Activated CD4-positive, alpha-beta T cell treated with anti-CD3 and anti-CD28 coated beads for 36 hours (primary cell): ENCODE measurements at places on chromosomes 5 and 9.
A peak's percentile ranks its signal among the peaks of the same experiment; 100 is the strongest.

- DNase-seq, result peak; percentile 33
Measured at GRCh38 chr9:130417602-130418001, 27.2 kb upstream of the ASS1 start.

GRCh38 chr9:105413525-105413924, 34.3 kb upstream of the FSD1L start:
- no peak for DNase-seq

GRCh38 chr5:31809050-31809870, 170.3 kb downstream of the PDZD2 start:
- DNase-seq, result peak; percentile 59

GRCh38 chr5:25150819-25151218, 506.0 kb upstream of the CDH10 start:
- DNase-seq, result no peak

DNA sequence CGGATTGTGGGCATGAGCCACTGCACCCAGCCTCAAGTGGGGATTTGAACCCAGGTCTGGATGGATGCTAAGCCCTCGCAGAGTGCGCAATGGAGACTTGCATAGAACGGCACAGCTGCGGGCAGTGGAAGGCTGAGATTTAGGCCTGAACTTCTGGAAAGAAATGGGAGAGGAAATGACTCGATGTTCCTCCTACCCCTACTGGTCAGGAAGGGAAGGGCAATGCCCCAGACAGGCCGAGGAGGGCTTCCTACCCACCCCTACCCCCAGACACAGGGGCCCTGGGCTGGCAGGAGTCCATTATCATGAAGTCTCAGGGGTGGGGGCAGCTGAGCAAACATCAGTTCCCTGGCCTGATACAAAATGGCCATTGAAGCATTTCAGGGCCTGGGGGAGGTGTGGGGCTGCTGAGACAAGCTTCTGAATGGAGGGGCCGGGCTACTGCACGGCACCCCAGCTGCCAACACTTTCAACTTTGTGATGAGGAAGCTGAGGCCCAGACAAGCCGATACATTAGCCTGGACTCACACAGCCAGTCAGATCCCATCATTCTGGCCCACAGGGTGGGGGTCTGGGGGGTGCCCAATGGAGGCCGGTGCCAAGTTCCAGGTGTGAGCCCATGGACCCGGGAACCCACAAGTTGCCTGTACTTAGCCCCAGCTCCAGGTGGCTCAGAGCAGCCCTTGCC, 13.5 kb upstream of the WDR38 start:
- DNase-seq, result no peak

- no peak for DNase-seq
Measured at GRCh38 chr9:96514108-96514799, 64.3 kb downstream of the HABP4 start.

- peak; percentile 70 for DNase-seq
Measured at GRCh38 chr9:125829743-125830142, 82.6 kb downstream of the PBX3 start.

- no peak for DNase-seq
Measured at GRCh38 chr5:84239494-84239893, 145.2 kb downstream of the EDIL3 start.

GRCh38 chr5:54443270-54443669, 12.2 kb upstream of the HSPB3 start:
- DNase-seq, result no peak

DNA sequence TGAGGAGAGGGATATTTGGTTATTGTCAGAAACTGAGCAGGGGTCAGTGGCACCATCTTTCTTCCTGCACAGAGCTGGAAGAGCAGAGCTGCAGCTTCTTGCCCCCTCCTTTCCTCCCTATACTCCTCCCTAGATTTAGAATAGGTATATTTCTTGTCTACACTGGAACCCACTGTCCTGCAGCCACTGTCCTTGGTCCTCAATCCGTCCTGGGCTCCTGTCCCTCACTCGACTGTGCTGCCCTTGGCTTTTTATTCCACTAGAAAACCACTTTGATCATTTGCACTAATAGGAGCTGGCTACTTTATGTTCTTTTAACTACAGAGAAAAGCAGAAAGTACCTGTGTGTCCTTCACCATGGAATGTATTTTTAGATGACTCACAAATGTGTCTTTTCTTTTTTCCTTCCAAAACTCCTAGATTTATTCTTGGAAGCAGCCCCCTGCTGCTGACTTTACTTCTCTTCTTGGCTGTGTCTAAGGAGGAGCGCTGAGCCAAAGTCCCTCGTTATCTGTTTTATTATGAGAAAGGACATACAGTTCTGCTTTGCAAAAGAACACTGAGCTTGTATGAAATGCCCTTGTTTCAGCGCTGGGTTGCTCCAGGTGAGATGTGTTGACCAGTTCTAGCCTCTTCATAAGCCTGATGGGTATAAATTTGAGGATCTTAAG, 150.9 kb downstream of the SEMA6A start:
- DNase-seq, result no peak

DNA sequence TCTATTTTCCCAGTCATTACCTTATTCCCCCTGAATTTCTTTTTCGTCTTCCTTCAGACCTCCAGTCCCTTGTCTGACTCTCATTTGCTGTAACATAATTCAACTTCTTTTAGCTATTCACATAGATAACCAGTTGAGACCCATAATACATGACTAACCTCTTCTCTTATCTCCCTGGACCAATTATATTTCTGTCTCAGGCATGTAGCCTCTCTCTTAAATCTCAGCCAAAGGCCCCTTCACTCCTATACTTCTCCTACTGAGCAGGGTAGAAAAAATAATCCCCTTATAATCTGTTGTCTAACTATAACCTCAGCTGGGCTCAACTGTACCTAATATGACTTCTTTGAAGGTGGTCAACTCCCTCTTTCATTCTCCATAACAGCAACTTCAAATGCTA, 20.9 kb downstream of the RANBP6 start:
- DNase-seq, result no peak

GRCh38 chr5:160297004-160297403, 15.4 kb downstream of the CCNJL start:
- no peak for DNase-seq

DNA sequence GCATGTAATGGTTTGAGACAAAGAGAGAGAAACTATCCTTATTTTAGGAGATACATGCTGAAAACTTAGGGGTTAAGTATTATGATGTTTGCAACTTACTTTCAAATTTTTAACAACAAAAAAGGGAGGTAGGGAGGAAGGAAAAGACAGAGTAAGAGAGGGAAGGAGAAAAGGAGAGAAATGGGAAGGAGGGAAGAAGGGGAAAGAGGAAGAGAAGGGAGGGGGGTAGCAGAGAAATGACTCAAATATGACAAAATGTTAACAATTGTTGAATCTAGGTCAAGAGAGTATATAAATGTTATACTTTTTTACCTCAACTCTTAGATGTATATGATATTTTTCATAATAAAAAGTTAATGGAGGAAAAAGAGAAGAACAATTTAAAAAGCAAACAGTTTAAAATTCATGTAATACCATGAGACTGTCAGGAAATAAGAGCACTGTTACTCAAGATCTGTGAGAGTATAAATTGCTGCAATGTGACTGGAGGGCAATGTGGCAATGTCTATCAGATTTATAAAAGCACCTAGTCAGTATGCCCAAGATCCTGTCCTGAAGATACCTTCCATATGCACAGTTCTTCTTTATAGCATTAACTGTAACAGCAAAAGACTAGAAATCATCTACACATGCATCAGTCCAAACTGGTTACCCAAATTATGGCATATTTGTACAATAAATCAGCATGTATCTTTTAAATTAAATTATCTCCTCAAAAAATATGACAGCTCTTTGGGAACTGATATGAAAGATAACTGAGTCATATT, 16.3 kb downstream of the FBXW11 start:
- no peak for DNase-seq

DNA sequence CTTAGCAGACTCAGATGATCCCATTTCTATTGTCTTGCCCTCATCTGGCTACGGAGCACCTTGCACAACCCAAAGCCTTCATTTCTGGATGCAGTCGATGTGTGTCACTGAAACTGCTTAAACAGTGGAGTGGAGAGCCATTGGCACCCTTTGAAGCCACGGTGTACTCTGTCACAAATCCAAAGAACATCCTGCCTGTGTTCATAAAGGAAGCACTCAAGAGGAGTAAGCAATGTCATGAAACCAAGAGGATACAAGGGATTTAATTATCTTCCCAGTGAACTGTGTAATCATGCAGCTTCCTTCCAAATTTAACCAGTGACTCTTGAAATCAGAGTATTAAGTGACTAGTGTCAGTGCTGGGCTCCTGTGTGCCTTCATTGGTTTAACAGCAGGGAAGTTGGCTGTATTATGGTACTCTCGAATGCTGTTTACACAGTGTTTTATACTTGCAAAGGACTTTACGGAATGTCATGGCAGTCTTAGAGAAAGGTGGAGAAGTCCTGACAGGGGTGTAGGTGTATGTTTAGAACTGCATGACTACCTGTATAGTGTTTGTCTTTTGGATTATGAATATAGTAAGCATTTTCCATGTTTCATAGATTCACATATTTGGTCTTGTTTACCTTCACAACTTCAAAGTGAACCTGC, 41.9 kb downstream of the CD180 start:
- no peak for DNase-seq

DNA sequence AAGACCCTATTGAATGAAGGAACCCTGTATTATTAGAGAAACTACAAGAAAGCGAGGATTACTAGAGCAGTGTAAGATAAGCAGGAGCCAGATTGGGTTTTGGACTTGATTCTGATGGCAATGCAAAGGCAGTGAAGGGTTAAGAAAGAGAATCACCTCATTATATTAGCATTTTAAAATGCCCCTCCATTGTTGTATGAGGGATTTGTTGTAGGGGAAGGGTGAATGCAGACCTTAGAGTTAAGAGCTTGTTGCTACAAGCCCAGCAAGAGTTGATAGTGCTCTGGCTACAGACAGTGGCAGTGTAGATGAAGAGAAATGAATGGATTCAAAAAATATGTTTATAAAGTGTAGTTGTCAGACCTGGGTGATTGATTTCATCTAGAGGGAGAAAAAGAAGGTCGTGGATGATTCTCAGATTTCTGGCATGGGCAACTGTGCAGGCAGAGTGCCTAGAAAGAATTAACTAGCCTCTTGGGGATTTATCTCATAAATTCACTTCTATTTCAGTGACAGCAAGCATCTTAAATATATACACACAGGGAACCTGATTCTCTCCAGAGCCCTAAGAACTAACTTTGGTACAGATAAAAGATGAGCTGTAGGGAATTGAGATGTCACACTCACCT, 344.8 kb downstream of the ARRDC3 start:
- no peak for DNase-seq

DNA sequence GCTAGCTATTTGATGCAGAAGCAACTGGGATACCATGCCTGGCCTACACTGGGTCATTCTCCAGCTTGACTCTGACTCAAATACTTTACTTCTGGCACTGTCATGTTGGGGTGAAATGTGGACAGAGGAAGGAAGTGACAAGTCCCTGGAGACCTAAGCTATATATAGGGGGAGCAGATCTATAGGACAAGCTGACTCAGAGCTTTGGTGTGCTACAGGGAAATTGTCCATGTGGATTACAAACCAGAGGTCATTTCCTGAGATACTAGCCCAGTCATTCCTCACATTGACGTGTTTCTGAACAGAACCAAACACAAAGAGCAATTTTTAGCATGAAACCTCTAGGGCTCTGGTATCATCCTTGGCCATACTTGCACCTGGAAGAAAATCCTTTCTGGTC, 531.6 kb upstream of the CLINT1 start:
- no peak for DNase-seq

DNA sequence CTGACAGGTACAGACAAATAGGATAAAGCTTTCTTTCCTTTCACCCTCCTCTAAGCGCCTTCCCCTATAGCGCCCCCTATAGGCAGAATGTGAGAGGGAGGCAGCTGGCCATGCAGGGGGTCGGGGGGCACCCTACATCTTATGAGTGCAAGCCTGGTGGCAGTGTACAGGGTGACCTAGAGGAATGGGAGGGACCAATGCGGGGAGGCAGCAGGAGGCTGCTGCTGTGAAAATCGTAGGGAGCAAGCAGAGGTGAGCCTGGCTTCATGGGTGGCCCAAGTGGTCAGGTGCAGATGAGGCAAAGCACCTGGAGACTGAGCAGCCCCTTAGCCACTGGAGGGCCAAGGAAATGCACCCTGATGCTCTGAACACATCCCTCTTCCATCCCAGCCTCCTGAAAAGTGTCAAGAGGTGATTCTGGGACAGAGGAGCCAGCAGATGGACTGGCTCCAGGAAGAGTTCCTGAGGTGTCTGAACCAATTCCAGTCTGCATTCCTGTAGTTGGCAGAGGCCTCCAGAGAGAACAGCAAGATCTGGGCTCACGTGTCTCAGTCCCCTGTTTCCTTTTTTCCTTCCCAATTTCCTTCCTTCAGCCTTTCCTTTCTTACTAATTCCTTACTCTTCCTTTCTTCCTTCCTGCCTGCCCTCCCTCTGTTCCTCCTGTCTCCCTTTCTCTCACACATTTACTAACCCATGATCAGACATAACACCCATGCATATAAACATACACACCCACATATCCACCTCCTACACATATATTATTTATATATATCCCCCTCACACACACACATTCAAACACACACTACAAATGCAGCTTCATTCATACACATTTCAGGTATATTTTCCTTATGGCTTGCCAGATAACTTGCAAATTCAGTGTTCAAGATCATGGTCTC, 32.8 kb upstream of the GALNT10 start:
- DNase-seq, result peak; percentile 27

GRCh38 chr9:82893549-82893948, 169.4 kb downstream of the RASEF start:
- no peak for DNase-seq
